ENCODE measurements at places on chromosomes 7 and 10. TPM values are rescaled to one million over a fixed set of nuclear protein-coding genes. Genes with fewer than 3 reads are reported as not detected.

DNA sequence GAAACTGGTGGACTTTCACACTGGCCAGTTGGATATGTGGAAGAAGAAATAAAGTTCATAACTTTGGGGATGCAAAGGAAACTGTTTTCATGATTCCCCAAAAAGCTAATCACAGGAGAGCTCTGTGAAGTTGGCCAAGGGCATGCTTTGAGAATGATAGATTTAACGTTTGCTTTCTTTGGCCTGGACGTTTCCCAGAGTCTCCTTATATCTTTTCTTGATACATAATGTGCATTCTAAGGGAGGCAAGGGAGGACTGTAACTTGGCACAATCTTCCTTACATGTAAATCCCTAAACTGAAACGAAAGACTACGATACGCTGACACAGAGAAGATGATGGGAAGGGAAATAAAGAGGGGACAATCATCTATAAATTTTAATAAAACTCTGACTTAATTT, 176.5 kb upstream of the INHBA start:
- no peak overlapping the region for H3K4me3 ChIP-seq
- no peak overlapping the region for H3K27ac ChIP-seq
- no peaks in the 10 kb centered on the region for H3K36me3 ChIP-seq
- no peak for DNase-seq
- H3K4me1 ChIP-seq = no peaks in the 10 kb centered on the region
- H3K27me3 ChIP-seq = no peaks in the 10 kb centered on the region

DNA sequence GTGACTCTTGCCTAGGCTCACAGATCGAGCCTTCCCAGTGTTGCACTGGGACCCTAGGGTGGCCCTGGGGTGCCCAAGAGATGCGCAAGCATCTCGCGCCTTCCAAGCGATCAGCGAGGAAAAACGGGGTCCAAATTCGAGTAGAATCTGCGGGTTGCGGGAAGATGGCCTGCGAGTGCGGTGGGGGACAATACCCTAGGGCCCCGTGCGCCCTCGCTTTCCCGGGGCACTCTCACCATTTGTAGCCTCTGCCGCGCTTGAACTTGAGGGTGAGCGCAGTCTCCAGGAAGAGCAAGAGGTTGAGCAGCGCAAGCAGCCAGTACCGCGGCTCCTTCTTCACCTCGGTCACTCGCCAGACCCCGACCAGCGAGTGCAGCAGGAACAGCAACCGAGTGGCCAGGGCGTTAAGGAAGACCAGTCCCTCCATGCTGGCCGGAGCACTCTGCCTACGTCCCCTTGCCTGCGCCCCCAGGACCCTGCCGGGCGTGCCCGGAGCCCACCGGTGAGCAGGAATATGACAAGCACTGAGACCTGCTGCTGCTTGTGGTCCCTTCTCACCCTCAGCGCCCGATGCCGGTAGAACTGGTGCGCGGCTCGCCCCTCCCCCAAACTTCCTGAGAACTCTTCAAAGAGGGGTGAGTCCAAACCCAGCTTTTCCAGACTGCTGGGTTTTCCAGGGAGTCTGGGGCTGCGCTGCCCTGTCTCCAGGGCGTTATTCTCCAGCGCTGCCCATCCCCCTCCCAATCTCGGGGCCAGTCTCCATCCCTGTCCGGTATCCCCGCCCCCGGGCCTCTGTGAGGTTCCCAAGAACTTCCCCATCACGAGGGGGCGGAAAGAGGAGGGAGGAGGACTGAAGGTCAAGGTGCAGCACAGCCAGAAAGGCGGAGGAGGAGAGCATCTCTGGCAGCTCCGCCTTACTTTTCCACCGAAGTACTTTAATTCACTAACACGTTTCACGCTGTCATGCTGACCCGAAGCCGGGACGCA, at the start of gene TMEM26:
Gene TMEM26 (minus strand): TSS at position 727 of the 987 bp plus-strand sequence. CDS start 300 bp downstream, at position 427.
- H3K4me1 ChIP-seq = peaks cover 17% of the 10 kb centered on the region
- DNase-seq = no peak
- H3K36me3 ChIP-seq = no peaks in the 10 kb centered on the region
- H3K4me3 ChIP-seq = peak within 1 kb of the TSS; percentile 43
- peaks cover 23% of the 10 kb centered on the region for H3K27me3 ChIP-seq

- no peak overlapping the region for H3K4me3 ChIP-seq
- H3K27ac ChIP-seq = no peak overlapping the region
- no peak for DNase-seq
- no peaks in the 10 kb centered on the region for H3K27me3 ChIP-seq
- H3K36me3 ChIP-seq = no peaks in the 10 kb centered on the region
Observed at GRCh38 chr10:63320683-63321082, 145.1 kb downstream of the JMJD1C start.

The UCMA gene
- not detected for total RNA-seq

GRCh38 chr10:104735036-104735756, 94.1 kb downstream of the SORCS3 start:
- H3K36me3 ChIP-seq = no peaks in the 10 kb centered on the region
- DNase-seq = no peak
- H3K27me3 ChIP-seq = no peaks in the 10 kb centered on the region
- no peak overlapping the region for H3K4me3 ChIP-seq

- no peak overlapping the region for H3K27ac ChIP-seq
- no peaks in the 10 kb centered on the region for H3K36me3 ChIP-seq
- H3K4me3 ChIP-seq = no peak overlapping the region
- H3K4me1 ChIP-seq = no peaks in the 10 kb centered on the region
- H3K27me3 ChIP-seq = no peaks in the 10 kb centered on the region
- DNase-seq = no peak
Observed at GRCh38 chr10:95214369-95214768, 20.3 kb downstream of the ACSM6 start.

DNA sequence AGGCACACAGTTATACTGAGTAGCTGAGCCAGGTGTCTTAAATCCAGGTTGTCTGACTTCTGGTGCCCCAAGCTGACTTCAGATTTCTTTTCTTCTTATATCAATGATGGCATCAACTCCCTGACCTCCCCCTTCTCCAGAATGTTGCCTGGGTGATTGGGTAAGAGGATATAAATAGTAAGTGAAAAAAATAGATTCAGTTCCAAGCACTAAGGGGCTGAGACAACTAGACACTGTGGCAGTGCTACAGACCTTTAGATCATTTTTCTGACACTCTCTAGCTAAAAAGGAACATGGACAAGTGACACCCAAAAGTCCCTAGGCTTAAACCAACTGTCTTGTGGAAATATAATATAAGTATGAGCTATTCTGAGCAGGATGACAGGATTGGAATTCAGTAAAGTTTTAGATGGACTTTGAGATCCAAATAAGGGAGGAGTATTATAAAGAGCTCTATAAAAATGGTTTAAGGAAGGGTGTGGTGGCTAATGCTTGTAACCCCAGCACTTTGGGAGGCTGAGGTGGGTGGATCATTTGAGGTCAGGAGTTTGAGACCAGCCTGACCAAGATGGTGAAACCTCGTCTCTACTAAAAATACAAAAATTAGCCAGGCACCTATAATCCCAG, 589.1 kb upstream of the GALNT17 start:
- H3K27ac ChIP-seq = no peak overlapping the region
- H3K27me3 ChIP-seq = no peaks in the 10 kb centered on the region
- no peak overlapping the region for H3K4me3 ChIP-seq
- no peaks in the 10 kb centered on the region for H3K36me3 ChIP-seq
- no peak for DNase-seq
- peaks cover 13% of the 10 kb centered on the region for H3K4me1 ChIP-seq

The GIMAP6 gene
- total RNA-seq = 4.6 TPM

GRCh38 chr7:124444696-124445480, 320.7 kb downstream of the GPR37 start:
- no peak for DNase-seq
- H3K27ac ChIP-seq = no peak overlapping the region
- no peaks in the 10 kb centered on the region for H3K36me3 ChIP-seq
- no peak overlapping the region for H3K4me3 ChIP-seq
- H3K4me1 ChIP-seq = no peaks in the 10 kb centered on the region

DNA sequence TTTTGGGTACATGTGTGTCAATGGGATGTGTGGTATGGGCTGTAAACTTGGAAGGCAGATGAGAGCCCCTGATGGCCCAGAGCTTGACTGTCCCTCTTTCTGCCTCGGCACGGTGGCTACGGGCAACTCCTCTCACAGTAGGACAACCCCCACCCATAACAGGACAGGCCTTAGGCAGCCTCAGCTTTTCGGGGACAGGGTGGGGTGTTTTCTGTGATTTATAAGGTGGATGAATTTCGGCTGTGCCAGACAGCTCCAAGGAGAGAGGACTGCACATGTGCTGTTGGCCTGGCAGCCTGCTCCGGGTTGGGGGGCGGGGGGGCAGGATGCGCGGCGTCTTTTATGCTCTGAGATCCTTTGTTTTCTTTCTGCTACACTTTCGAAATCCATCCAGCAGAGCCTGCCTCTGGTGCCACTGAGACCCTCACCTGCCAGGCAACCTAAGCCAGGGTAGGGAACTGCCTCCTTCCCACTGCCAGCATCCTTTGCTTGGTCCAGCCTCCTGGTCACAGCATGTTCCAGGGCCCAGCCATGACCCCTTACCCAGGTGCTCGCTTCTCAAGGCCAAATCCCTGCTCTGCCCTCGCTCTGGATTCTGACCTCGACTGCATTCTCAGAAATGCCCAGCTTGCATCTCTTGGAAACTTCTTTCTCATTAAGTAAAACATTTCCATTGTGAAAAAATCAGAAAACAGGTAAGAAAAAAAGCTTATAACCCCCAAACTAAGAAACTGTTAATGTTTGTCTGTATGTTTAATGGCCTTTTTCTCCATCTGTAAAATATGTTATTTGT, 15.4 kb upstream of the BTBD16 start:
- peaks cover 29% of the 10 kb centered on the region for H3K36me3 ChIP-seq
- H3K4me3 ChIP-seq = no peak overlapping the region
- peak; percentile 26 for DNase-seq
- no peaks in the 10 kb centered on the region for H3K4me1 ChIP-seq
- no peaks in the 10 kb centered on the region for H3K27me3 ChIP-seq

- H3K27me3 ChIP-seq = no peaks in the 10 kb centered on the region
- H3K4me1 ChIP-seq = peaks cover 2% of the 10 kb centered on the region
- H3K4me3 ChIP-seq = no peak overlapping the region
- no peak for DNase-seq
- H3K36me3 ChIP-seq = peaks cover 33% of the 10 kb centered on the region
Observed at GRCh38 chr7:151777495-151777880, 99.4 kb downstream of the PRKAG2 start.

The AS3MT gene
- 1.4 TPM for total RNA-seq

GRCh38 chr7:74183653-74184450, 9.7 kb downstream of the EIF4H start:
- DNase-seq = no peak
- H3K4me1 ChIP-seq = peaks cover 81% of the 10 kb centered on the region
- H3K27me3 ChIP-seq = no peaks in the 10 kb centered on the region
- H3K4me3 ChIP-seq = no peak overlapping the region
- H3K36me3 ChIP-seq = peaks cover 19% of the 10 kb centered on the region

The PAPOLB gene
- 0.11 TPM for total RNA-seq

The IL6 gene
- 6.4 TPM for total RNA-seq

The ANKRD1 gene
- total RNA-seq = not detected

GRCh38 chr10:58698777-58699356, 186.2 kb downstream of the BICC1 start:
- H3K4me1 ChIP-seq = peaks cover 13% of the 10 kb centered on the region
- DNase-seq = no peak
- no peak overlapping the region for H3K27ac ChIP-seq
- no peaks in the 10 kb centered on the region for H3K36me3 ChIP-seq

DNA sequence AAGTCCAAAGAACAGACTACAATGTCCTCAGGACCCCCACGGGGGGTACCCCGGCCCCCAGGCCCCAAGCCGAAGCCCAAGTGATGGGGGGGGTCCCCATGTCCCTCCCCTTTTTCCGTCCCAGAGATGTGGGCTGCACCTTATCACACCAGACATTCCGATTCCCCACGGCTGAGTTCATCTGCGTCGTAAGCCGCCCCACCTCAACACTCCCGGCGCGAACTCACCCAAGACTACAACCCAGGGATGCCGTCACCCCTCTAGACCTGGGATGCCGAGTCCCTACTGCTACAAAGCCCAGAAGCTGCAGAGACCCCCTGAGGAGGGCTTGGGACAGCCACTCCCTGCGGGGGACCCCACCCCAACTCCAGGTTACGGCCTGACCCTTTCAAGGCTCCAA, 14.5 kb downstream of the PDGFA start:
- peak; percentile 56 for DNase-seq
- no peak overlapping the region for H3K27ac ChIP-seq
- no peaks in the 10 kb centered on the region for H3K27me3 ChIP-seq
- no peak overlapping the region for H3K4me3 ChIP-seq

DNA sequence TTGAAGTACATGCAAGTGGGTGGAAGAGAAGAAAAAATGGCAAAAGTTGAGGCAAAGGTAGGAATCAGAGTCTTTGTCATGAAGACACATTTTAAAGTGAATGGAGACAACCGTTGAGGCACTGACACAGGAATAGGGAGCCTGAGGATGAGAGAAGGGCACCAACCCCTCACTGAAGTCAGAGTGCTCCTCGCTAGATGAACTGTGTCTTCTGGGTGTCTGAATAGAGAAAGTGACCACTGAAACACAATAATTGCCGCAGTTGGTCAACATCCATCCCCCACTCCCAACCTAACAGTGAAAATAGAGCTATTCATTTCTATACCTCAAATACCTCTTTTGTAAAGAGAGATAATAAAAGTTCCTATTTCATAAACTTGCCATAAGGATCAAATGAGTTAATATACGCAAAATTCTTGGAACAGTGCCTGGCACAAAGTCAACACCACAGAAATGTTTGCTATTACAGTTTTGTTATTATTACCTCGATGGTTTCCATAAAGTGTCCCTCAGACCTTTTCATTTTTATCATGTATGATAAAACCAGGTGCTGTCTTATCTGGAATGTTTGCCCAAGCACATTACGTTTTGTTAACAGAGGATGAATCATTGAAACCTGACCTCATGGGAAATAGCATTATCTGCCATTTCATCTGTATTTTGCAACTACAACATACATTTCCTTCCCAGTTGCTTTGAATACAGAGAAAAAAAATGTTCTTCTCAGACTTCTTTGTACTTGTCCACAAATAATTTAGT, 61.8 kb upstream of the SP4 start:
- DNase-seq = no peak
- no peaks in the 10 kb centered on the region for H3K27me3 ChIP-seq
- peaks cover 6% of the 10 kb centered on the region for H3K4me1 ChIP-seq
- H3K4me3 ChIP-seq = no peak overlapping the region
- H3K27ac ChIP-seq = no peak overlapping the region
- no peaks in the 10 kb centered on the region for H3K36me3 ChIP-seq

The LRRC4 gene
- 0.57 TPM for total RNA-seq

The PTPN20 gene
- total RNA-seq = 3.2 TPM

- DNase-seq = no peak
- H3K4me1 ChIP-seq = no peaks in the 10 kb centered on the region
- no peak overlapping the region for H3K27ac ChIP-seq
- H3K36me3 ChIP-seq = no peaks in the 10 kb centered on the region
Observed at GRCh38 chr10:127552446-127552845, 3.3 kb downstream of the NPS start.

The FGFR2 gene
- 180 TPM for total RNA-seq

- H3K4me1 ChIP-seq = peaks cover 26% of the 10 kb centered on the region
- no peak for DNase-seq
Observed at GRCh38 chr7:608361-608760, 88.7 kb upstream of the PDGFA start.

- H3K4me1 ChIP-seq = no peaks in the 10 kb centered on the region
- no peak for DNase-seq
- no peak overlapping the region for H3K27ac ChIP-seq
- no peaks in the 10 kb centered on the region for H3K27me3 ChIP-seq
- H3K4me3 ChIP-seq = no peak overlapping the region
Observed at GRCh38 chr7:132004529-132004928, 448.1 kb upstream of the PODXL start.

- H3K27me3 ChIP-seq = no peaks in the 10 kb centered on the region
- no peaks in the 10 kb centered on the region for H3K36me3 ChIP-seq
- no peaks in the 10 kb centered on the region for H3K4me1 ChIP-seq
- H3K27ac ChIP-seq = no peak overlapping the region
Observed at GRCh38 chr10:104612571-104613205, 28.4 kb upstream of the SORCS3 start.
